Activated CD4-positive, alpha-beta T cell treated with anti-CD3 and anti-CD28 coated beads for 1 hour (primary cell): ENCODE measurements at places on chromosomes 5 and 9.

- no peak for DNase-seq
These were observed 242.5 kb upstream of the RFX3 start for GRCh38 chr9:3768286-3768685.

DNA sequence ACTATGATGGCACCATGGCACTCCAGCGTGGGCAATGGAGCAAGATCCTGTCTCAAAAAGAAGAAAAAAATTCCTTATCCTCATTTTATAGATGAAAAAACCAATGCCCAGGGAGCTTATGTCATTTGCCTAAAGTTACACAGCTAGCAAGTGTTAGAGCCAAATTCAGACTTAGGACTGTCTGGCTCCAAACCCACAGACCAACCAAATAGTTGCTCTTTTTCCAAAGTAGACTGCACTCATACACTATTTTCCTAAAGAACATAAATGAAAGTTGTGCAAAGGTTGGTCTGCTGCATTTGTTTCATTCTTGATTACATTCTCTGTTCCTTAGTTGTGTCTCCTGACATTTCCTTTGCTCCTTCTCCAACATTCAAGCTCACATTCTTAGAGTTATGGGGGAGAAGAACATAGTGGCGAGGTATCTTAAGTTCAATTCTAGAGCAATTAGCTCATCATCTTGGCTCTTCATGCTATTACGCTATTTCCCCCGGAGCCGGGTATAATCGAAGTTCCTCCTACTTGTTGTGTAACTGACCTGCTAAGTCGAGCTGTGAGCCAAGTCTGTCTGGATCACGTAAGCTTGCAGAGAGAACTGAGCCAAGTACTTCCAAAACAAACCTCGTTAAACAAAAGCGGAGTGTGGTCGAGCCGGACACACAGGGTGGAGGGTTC is 138.3 kb downstream of the RFK start:
- DNase-seq = no peak

DNA sequence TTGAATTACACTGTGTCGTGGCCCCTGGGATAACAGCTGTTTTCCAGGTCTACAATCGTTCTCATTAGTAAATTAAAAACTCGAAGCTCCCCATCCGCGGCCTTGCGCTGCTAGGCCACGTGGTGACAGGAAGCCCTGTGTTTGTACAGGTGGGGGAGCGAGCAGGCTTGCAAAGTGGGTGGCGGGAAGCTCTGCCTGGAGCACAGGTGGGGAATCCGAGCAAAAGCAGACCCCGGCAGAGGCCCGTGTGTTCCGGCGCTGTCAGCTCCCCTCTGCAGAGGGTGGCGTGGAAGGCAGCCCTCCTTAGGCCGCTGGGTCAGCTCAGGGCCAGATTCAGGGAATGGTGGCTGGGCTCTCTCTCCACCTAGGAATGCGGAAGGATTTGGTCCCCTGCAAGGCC is 59.5 kb upstream of the ERCC6L2 start:
- DNase-seq = no peak

DNA sequence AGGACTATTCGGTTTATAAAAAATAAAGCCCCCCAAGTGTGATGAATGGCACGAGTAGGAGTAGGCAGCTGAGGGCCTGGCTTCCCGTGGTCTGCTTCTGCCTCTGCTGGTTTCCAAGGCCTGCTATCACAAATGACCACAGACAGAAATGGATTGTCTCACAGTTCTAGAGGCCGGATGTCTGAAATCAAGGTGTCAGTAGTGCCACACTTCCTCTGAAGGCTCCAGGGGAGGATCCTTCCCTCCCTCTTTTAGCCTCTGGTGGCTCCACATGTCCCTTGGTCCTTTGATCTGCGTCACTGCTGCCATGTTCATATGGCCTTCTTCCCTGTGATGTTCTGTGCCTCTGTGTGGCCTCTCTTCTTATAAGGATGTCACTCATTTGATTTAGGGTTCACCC is 15.1 kb downstream of the PRKACG start:
- DNase-seq = no peak

GRCh38 chr9:17906841-17907778 is 328.2 kb downstream of the SH3GL2 start:
- no peak for DNase-seq

GRCh38 chr9:80698725-80699410 is 990.5 kb downstream of the TLE1 start:
- DNase-seq = no peak

- DNase-seq = no peak
These were observed 180.2 kb downstream of the HSPA4 start for GRCh38 chr5:133232011-133232410.

- no peak for DNase-seq
These were observed 711 bp downstream of the PGGT1B start for GRCh38 chr5:115262011-115262320.

- no peak for DNase-seq
These were observed 33.2 kb downstream of the SLC31A2 start for GRCh38 chr9:113183956-113184488.

DNA sequence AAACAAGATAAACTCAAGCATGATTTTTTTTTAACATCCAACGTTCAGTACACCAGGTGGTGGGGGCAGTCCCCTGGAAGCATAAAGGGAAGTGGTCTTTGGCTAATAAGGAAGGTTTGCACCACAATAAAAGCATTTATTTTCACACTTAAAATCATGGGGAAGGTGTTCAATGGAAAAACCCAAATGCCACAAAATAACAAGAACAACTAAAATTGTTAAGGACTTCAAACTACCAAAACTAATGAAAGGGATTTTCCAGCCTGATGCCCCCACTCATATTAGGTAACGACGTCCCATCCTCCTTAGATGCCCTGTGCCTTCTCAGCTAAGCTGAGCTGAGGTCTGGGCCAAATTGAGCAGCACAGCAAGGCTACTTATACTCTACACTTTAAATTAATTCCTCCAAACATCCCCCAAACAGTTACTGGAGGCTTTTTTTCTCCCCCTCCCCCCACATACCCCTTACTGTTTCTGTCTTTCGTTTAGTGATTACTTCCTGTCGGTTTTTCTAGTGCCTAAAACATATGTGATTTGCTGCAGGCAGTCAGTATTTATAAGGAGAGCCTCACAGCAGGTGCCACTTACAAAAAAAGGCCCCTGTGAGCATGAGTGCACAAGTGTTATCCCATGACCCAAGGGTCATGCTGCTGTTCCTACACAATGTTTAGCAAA is 259.7 kb upstream of the ZNF608 start:
- no peak for DNase-seq

DNA sequence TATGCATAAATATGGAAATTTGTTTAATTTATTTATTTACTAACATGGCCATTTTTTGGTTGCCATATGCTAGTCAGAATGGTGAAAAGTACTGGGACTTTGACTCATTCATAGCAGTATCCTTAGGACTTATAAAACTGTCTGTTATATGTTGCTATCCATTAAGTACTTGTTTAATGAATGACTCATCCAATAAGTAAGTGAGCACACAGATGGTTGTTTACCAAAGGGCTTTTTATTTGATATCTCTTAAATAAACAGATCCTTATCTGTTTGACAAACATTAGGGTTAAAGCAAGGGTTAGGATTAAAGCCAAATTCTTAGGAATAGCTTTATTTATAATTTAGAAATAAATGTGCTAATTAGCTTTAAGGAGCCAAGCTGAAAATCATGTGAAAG is 183.4 kb downstream of the FBXO4 start:
- DNase-seq = no peak
